ENCODE measurements at places on chromosomes 6 and 20.
A peak's percentile ranks its signal among the peaks of the same experiment; 100 is the strongest.

DNA sequence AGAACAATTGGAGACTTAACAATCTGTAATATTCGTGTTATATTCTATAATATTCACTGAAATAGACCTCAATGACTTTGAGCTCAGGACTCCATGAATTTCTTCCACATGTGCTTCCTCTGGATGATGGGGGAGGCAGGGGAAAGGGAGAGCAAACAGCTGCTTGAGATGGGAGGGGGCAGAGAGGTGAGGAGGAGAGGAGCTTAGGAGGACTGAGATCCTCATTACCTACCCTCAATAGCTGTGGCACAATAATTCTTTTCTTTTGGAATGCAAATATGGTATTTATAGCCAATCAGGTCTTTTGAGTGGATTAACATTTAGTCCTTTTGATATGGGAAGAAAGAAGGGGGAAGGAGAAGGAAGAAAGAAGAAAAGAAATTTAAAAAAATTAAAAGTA, 64.1 kb upstream of the ZNF217 start:
- no peak for DNase-seq

DNA sequence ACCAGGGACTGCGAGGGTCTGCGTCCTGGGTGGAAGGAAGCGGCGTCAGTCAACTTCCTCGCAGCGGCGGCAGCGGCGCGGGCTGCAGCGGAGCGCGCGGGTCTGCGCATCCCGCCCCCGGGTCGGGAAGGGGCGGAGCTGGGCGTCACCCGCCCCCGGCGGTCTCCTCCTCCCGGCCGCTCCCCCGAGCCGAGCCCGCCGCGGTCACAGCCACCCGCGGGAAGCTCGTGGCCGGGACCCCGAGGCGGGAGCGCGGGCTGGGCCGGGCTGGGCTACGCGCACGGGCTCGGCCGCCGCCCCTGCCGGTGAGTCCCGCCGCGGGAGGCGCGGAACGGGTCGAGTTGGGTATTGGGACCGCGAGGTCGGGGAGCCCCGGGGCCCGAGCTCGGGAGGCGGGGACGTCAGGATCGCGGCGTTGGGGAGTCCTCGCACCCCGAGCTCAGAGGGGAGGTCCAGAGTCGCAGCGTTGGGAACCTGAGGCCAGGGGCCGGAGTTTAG, at the start of gene PAQR8:
Gene PAQR8 (plus strand): TSS at position 207 of the 498 bp plus-strand sequence. CDS start 41,063 bp downstream, outside the sequence.
- peak; percentile 23 for DNase-seq

DNA sequence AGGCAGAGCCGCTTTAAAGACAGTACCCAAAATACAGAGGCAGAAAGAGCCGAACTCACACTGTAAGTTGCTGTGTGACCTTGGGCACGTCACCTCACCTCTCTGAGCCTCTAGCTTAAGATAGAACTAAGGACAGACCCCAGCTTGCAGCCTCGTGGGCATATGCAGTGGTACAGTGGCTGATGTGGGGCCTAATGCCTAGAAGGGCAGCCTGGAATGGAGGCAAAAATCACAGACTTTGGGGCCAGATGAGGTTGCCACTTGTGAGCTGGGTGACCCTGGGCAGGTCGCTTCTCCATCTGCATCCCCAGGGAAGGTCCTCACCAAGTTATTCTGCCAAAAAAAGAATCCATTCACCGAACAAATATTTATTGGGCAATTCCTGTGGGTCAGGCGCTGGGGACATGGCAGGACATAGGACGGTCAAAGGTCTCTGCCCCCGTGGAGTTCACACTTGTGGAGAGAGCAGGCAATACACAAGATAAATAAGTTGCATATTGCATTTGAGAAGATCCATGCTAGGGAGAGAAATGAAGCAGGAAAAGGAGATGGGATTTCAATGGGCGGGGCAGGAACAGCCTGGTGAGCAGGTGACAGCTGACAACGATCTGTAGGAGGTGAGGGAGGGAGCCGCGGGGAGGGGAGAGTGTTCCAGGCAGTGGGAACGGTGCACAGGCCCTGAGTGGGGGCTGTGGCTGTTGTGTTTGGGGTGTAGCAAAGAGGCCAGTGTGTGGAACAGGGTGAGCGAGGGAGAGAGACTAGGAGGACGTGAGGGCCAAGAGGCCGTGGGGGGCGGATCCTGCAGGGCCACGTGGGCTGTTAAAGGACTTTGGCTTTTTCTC, 115.2 kb downstream of the CEBPB start:
- no peak for DNase-seq

DNA sequence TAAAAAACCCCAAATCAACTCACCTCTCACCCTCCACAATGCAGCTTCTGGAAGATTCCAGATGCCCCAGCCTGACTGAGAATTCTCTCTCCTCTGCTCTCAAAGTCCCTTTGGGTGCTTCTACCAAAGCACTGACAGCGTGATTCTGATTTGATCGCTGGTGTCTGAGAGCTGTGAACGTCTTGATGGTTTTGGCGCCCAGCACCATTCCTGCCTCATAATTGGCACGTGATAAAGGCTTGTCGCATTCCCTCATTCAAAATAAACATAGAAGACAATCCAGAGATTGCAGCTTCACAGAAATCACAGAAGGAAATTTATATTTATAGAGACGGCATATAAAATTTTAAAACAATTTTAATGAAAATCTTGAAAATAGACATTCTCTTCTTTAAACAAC, 24.1 kb upstream of the ECI2 start:
- DNase-seq = no peak

DNA sequence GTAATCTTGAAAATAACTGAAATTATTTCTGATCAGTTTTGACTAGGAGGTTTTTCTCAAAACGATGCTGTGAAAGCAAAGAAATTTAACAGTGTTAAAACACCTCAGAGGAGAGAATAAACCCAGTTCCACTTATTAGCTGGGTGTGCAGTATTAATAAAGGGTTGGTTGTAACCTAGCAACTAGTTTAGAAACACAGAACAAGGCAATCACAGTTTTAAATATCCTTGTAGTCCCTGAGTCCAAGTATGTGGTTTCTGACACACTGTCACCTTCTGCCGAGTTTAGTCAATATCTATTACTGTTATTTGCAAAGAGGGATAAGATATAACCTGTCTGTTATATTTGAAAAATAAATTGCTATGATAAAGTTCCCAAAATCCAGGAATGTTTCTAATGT, 70.2 kb upstream of the INSM1 start:
- no peak for DNase-seq

- no peak for DNase-seq
These were observed 53.2 kb downstream of the FOXA2 start for GRCh38 chr20:22531056-22531615.

DNA sequence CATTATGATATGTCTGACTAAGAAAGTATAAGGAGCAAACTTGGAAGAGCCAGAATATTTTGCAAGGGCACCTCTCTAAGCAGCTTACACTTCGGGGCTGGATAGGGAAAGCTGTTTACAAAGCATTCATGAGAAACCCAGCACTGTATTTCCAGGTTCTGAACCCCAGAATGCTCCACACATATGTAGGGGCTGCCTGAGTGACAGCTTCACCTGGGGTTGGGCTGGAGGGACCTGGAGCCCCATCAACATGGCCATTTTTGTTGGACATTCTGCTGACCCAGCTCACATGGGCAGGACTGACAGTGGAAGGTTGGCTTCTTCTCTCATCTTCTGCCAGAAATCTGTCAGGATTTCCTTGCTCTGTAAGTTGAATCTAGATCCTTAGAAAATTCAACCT, 197.1 kb upstream of the SSTR4 start:
- DNase-seq = no peak

- DNase-seq = peak; percentile 42
These were observed 1.3 kb upstream of the PLCG1 start for GRCh38 chr20:41135888-41136679.

DNA sequence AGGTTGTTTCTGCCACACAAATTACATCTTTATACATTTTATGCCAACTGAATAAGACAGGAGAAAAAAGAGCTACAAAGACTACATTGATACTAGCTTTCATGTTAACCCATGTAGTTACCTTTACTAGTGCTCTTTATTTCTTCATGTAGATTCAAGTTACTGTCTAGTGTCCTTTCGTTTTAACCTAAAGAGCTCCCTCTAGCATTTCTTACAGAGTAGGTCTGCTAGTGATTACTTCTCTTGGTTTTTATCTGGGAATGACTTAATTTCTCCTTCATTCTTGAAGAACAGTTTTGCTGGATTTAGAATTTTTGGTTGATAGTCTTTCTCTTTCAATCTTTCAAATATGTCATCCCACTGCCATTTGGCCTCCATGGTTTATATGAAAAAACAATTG, 21.2 kb upstream of the NOP56 start:
- DNase-seq = no peak

GRCh38 chr20:10747019-10747418, 73.2 kb upstream of the JAG1 start:
- no peak for DNase-seq

- no peak for DNase-seq
These were observed 3.4 kb downstream of the ADA start for GRCh38 chr20:44648068-44648467.

DNA sequence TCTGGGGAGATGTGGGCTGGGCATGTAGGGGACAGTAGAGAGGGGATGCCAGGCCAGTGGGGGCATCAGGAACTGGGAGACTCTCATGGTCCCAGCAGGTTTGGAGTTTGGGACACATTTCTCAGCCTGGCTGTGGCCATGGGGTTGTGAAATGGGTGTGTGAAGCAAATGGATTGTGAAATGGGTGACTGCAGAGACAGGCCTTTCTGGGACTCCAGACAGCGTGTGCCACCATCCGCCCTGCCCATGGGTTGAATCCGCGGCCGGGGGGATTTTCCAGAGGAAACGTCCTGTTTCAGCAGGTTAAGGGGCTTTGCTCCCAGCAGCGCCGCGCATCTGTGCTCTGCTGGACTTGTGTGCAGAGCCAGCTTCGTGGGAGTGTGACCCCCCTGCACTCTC, 3.7 kb upstream of the PMEPA1 start:
- no peak for DNase-seq

GRCh38 chr20:36613974-36614373, 8.4 kb downstream of the RAB5IF start:
- DNase-seq = peak; percentile 8

GRCh38 chr6:161223646-161224045, 50.2 kb downstream of the AGPAT4 start:
- no peak for DNase-seq

- no peak for DNase-seq
These were observed 33.8 kb upstream of the MRPS10 start for GRCh38 chr6:42251500-42251899.

DNA sequence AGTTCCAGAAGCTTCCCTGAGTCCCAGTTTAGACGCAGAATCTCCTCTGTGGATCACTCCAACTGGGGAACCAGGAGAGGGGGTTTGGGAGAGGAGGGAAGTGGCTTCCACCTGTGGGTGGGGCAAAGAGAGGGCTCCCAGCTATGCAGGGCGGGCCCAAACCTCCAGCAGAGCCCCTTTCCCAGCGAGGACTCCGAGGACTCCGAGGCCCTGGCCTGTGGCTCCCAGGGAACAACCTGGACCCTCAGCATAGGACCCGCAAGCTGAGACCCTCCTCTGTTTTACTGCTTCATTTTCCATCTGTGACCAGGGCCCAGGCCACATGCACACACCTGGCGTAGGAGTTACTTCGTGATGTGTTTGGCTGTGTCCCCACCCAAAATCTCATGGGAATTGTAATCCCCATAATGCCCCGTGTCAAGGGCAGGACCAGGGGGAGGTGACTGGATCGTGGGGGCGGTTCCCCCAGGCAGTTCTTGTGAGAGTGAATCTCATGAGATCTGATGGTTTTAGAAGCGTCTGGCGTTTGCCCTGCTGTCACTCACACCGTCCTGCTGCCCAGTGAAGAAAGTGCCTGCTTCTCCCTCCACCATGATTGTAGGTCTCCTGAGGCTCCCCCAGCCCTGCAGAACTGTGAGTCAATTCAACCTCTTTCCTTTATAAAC, 27.9 kb downstream of the NTSR1 start:
- no peak for DNase-seq

DNA sequence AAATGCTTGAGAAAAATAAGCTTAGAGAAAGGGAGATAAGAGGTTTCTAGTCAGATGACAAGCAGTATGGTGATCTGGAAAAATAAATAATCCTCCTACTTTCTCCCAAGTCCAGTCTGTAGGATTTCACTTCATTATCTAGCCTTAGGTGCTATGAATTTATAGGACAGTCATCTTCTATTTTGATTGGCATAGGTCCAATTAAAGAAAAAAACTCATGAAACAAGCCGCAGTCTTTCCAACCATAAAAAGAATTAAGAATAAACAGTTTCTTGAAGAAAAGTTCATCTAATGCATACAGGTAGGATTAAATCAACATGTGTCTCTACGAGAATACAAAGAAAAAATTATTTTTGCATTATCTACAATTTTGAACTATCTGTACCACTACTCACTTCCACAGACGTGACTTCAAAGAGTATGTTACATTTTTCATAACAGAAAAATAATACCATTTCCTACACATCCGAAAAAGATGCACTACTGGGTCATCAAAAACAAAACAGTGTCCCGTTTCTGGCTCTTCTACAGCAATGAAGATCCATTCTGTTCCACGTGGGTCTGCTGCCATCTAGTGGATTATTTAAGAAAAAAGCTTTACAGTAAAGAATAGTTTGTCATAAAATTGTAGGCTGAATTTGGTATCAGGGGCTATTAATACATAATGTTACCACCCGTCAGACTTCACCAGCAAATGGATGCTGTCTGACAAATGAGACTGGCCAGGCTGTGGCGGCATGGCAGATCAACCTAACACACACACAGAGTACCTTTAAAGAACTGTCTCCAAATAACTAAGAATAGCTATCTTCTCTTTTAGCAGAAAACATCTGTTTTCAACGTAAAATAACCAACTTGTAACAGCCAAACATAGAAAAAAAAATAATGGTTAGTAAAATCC, 28.9 kb downstream of the STX7 start:
- peak; percentile 33 for DNase-seq

- no peak for DNase-seq
These were observed 127.9 kb upstream of the BACH2 start for GRCh38 chr6:90424580-90424979.

- no peak for DNase-seq
These were observed 64.7 kb downstream of the GPR6 start for GRCh38 chr6:110042670-110043296.

GRCh38 chr6:97626671-97627441, 343.8 kb upstream of the MMS22L start:
- DNase-seq = no peak

GRCh38 chr6:102742028-102742427, 1348.5 kb downstream of the GRIK2 start:
- no peak for DNase-seq

GRCh38 chr6:95614094-95614493, 36.8 kb downstream of the MANEA start:
- DNase-seq = no peak

GRCh38 chr6:138175596-138175995, 13.9 kb downstream of the ARFGEF3 start:
- no peak for DNase-seq

DNA sequence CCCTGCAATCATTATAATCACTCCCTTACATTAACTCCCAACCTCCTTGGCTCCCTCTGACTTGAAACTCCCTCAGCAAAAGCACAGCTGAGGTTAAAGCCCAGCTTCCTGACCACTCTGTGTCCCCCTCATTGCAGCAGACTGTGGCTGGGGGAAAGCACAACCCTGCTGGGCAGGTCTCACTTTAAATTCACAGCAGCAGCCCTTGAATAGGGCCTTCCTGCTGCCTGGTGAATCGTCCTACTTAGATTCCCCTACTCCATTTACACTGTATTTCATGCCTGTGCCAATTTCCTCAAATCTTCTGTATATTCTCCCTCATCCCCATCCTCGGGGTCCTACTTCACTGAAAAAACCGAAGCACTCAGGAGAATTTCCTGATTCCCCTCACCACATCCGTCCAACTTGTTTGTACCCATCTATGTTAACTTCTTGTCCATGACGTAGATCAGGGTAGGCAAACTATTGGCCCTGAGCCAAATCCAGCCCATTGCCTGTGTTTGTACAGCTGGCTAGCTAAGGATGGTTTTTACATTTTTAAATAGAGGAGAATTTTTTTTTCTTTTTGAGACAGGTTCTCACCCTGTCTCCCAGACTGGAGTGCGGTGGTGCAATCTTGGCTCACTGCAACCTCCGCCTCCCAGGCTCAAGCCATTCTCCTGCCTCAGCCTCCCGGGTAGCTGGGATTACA, 31.5 kb upstream of the GCM1 start:
- DNase-seq = peak; percentile 89
